ENCODE measurements at places on chromosomes 13 and 19.

- no peak for DNase-seq
These were observed 211.8 kb downstream of the RBM26 start for GRCh38 chr13:79194272-79194671.

- no peak for DNase-seq
These were observed 93.4 kb upstream of the SLITRK1 start for GRCh38 chr13:83975655-83976165.

DNA sequence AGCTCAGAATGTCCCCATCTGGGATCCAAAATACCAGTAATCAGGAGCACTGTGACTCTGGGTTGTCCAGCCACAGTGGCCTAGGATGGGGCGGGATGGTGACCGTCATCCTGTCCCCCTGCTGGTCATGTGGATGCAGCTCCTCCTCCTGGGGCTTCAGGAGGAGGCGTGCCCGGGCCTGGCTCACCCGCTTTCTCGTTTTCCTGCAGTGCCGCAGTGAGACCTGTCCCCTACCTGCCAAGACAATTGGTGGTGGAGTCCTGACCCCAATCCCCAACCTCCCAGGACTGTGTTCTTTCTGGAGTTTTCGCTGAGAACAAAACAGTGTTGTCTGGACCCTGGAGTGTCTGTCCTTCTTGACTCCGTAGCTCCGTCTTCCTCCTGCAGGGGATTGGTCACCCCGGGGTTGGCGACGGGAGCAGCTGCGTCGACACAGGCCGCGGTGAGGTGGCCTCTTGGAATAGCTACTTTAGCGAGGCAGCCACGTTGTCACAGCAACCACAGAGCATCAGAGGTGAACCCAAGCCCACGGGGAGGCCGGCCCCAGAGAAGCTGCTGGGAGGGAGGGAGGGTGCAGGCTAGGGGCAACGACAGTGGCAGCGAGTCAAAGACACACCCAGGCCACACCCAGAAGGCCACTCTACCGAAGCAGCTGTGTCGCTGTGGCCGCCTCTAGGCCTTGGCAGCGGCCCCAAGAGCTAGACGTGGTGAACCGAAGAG lies 10.2 kb upstream of the EMC10 start:
- peak; percentile 81 for DNase-seq

DNA sequence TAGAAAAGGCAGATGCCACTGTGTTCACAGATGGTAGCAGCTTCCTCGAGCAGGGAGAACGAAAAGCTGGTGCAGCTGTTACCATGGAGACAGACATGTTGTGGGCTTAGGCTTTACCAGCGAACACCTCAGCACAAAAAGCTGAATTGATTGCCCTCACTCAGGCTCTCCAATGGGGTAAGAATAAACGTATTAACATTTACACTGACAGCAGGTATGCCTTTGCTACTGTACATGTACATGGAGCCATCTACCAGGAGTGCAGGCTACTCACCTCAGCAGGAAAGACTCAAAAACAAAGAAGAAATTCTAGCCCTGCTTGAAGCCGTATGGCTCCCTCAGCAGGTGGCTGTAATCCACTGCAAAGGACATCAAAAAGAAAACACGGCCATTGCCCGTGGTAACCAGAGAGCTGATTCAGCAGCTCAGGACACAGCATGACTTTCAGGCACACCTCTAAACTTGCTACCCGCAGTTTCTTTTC lies 197.7 kb downstream of the ZNF737 start:
- peak; percentile 16 for DNase-seq

DNA sequence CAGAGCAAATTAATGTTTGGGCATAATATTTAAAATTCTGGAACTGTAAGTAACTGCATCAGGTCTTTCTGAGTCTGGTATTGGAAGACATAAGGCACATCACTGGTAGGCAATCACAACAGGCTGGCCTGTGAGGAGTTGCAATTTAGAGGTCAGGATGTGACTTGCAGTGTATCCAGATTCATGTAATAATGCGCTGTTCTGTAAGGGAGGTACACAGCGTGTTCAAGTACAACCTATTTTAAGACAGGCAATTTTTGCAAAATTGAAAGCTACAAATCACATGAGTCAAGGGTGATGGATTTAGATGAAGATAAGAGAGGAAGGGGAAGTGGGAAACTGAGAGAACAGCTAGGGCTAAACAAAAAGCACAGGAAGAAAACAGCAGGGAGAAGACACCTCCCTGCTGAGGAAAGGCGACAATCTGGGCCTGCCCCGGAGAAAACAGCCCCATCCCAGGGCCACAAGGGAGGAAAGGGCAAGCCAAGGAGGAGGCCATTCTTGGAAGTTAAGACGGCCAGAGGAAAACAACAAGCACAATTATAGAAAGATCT lies 138.1 kb downstream of the LACC1 start:
- no peak for DNase-seq

All from iPS-NIHi11 (cell line).